HepG2 (cell line): ENCODE measurements at places on chromosomes 13 and 19.

DNA sequence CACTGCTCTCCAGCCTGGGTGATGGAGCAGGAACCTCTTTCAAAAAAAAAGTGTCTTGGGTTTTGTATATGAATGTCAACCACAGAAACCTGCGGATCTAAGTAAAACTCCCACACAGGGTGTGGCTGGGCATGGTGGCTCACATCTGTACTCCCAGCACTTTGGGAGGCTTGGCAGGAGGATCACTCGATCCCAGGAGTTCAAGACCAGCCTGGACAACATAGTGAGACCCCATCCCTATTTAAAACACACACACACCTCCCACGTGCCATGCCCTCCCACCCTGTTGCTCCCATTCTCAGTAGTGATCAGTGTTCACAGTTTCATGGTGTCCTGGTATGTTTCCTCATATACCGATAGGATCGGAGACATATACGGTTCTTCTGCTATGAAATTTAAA lies 9.2 kb downstream of the TMED1 start:
- no peak for DNase-seq
- H3K27me3 ChIP-seq = no peaks in the 10 kb centered on the region
- H3K36me3 ChIP-seq = peaks cover 46% of the 10 kb centered on the region
- no peak overlapping the region for H3K4me3 ChIP-seq
- H3K27ac ChIP-seq = no peak overlapping the region

GRCh38 chr13:42071672-42072419 lies 23.4 kb downstream of the DGKH start:
- no peaks in the 10 kb centered on the region for H3K36me3 ChIP-seq
- no peak overlapping the region for H3K27ac ChIP-seq
- no peak overlapping the region for H3K4me3 ChIP-seq
- no peaks in the 10 kb centered on the region for H3K27me3 ChIP-seq

DNA sequence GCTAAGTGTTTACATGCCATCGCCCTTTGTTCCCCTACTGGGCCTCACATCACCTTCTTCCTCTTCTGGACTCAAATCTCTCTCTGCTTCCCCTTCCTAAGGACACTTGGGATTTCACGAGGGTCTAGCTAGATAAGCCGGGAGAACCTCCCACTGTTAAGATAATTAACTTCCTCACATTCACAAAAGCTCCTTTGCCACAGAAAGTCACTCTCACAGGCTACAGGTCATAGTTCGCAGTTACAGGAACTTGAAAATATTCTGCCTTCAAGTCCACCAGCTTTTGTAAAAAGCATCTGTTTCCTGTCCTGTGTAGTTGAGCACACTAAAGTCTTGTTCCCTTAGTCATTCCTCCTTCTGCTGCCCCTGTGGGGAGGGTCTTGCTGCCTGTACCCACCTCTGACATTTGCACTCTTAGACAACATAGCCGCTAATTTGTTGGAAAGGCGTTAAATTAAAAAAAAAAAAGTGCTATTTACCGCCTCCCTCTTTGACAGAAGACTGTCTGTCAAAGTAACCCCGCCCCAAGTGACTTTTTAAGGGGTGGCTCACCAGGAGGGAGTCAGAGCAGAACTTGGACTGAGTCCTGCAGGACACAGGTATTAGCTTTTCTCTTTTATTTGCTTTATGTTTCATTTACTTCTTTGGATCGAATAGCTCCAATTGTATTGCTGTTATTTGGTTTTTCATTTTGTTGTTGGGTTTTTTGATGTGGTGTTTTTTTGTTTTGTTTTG lies 26.8 kb upstream of the CEACAM21 start:
- no peak overlapping the region for H3K27ac ChIP-seq
- H3K36me3 ChIP-seq = no peaks in the 10 kb centered on the region
- H3K4me1 ChIP-seq = peaks cover 9% of the 10 kb centered on the region
- DNase-seq = no peak
- no peak overlapping the region for H3K4me3 ChIP-seq

DNA sequence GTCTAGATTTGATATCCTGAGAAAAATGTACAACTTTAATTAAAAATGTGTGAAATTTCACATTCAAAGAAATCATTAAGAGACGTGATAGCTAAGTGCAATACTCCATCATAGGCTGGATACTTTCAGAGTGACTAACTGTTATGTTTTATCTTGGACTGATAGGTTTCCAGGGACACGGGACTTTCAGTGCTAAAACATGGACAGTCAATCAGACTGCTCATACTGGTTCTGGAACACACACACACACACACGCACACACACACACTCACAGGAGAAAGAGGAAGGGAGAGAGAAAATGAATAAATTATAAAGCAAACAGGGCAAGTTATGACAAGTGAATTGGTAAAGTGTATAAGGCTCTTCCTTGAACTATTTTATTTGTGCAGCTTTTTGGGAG lies 955.9 kb downstream of the SLITRK5 start:
- DNase-seq = no peak
- H3K36me3 ChIP-seq = no peaks in the 10 kb centered on the region
- H3K4me3 ChIP-seq = no peak overlapping the region

GRCh38 chr19:44947041-44947581 lies 1.3 kb downstream of the APOC2 start:
- peaks cover 84% of the 10 kb centered on the region for H3K4me1 ChIP-seq
- peak overlapping the region; percentile 86 for H3K4me3 ChIP-seq
- peak overlapping the region; percentile 89 for H3K27ac ChIP-seq
- DNase-seq = no peak
- peaks cover 7% of the 10 kb centered on the region for H3K36me3 ChIP-seq
- H3K27me3 ChIP-seq = no peaks in the 10 kb centered on the region

- H3K4me1 ChIP-seq = peaks cover 22% of the 10 kb centered on the region
- peak overlapping the region; percentile 97 for H3K4me3 ChIP-seq
- peak overlapping the region; percentile 93 for H3K27ac ChIP-seq
These were observed 659 bp downstream of the GNA11 start for GRCh38 chr19:3094601-3095440.

- H3K4me3 ChIP-seq = no peak overlapping the region
- no peaks in the 10 kb centered on the region for H3K27me3 ChIP-seq
- DNase-seq = no peak
- no peak overlapping the region for H3K27ac ChIP-seq
These were observed 16.0 kb downstream of the UPF1 start for GRCh38 chr19:18847549-18848463.

DNA sequence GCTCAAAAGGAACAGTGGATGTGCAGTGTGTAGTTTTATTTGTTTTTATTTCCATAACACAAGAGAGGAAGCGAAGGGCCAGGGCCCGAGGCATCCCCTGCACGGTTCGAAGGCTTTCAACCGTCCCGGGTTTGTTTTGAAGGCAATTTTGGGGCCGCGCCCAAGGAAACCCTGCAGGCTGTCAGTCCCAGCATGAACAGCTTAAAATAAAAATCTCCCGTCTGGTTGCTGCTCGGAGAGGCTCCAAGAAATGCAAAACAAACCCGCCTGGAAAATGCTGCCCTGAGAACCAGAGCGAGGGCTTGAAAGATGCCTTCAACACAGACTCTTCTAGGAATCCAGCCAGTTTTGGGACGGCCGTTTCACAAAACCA lies 16.0 kb downstream of the LSM4 start:
- no peak for DNase-seq
- H3K4me3 ChIP-seq = no peak overlapping the region
- H3K27me3 ChIP-seq = no peaks in the 10 kb centered on the region
- peak overlapping the region; percentile 23 for H3K27ac ChIP-seq

DNA sequence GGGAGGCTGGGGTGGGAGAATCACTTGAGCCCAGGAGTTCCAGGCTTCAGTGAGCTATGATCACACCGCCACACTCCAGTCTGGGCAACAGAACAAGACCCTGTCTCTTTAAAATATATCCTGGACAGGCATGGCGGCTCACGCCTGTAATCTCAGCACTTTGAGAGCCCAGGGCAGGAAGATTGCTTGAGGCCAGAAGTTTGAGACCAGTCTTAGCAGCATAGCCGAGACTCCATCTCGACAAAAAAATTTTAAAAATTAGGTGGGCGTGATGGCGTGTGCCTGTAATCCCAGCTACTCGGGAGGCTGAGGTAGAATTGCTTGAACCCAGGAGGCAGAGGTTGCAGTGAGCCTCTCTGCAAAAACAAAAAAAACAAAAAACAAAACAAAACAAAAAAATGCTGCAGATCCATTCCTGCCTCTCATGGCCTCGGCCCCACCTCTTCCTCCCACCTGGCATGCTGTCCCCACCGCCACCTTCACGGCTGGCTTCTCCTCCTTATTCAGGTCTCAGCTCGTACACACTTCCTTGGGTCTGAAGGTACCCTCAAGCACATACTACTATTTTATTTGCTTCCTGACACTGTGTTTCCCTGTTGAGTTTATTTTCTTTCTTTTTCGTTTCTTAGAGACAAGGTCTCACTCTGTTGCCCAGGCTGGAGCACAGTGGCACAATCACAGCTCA lies 5.3 kb downstream of the RFX1 start:
- H3K27ac ChIP-seq = no peak overlapping the region
- no peak for DNase-seq
- H3K4me3 ChIP-seq = no peak overlapping the region
- H3K27me3 ChIP-seq = no peaks in the 10 kb centered on the region
- H3K4me1 ChIP-seq = peaks cover 15% of the 10 kb centered on the region

DNA sequence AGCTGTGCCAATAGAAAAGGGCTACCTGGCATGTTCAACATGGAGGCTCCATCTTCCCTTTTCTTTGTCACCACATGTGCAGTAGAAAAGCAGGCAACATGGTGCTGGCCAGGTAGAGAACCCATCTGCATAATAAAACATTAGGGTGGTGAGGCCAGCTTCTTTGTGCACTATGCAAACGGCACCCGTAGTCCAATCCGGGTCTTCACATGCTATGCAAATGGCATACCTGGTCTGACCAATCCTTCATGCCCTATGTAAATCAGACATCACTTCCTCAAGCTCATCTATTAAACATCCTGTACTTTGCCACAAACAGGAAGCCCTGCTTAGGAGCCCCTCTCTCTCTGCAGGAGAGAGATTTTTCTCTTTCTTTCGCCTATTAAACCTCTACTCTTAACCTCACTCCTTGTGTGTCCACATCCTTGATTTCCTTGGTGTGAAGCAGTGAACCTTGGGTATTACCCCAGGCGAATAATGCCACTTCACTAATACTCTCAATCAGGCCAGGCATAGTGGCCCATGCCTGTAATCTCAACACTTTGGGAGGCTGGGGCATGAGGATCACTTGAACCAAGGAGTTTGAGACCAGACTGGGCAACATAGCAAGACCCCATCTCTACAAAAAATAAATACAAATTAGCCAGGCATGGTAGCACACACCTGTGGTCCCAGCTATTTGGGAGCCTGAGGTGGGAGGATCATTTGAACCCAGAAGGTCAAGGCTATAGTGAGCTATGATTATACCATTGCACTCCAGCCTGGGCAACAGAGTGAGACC lies 111.3 kb upstream of the MRI1 start:
- H3K27me3 ChIP-seq = peaks cover 3% of the 10 kb centered on the region; the same call in 1 of the 3 replicates
- no peak for DNase-seq
- H3K4me1 ChIP-seq = peaks cover 12% of the 10 kb centered on the region
- H3K4me3 ChIP-seq = no peak overlapping the region

DNA sequence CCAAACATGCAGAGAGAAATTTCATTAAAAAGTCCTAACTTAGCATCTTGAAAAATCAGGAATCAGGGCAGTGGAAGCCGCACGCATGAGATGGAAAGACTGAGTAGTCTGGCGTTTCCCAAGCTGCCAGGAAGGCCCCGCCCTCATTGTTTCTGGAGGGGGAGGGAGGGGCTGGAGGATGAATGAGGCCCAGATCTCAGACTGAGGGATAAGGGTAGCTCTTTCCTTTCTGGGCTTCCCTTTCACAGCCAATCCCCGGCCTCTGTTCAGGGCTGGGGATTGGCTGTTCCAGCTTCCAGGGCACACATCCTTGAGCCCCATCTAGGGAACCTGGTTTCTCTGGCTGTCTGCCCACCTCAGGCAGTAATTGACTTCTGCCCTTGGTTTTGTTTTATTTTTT lies 7.3 kb downstream of the C19orf53 start:
- H3K27ac ChIP-seq = no peak overlapping the region
- peaks cover 36% of the 10 kb centered on the region for H3K4me1 ChIP-seq
- H3K36me3 ChIP-seq = peaks cover 21% of the 10 kb centered on the region
- no peak overlapping the region for H3K4me3 ChIP-seq

DNA sequence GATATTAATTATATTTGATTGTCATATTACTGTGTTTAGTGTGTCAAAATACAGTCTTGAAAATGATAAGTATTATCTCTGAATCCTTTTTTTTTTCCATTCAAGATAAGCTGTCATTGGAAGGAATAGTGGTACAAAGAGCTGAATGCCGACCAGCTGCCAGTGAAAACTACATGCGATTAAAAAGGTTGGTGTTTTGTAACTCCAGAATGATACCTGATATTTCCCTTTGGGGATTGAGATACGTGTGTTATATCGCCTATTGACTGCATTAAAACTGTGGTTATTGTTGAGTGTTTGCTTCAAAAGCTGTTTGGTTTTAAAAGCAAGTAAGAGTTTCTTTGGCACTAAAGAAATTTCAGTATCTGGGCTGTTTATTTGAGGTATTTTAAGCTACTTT lies 6.5 kb upstream of the KCTD4 start:
- peaks cover 19% of the 10 kb centered on the region; the same call in 1 of the 3 replicates for H3K36me3 ChIP-seq
- no peaks in the 10 kb centered on the region for H3K27me3 ChIP-seq
- H3K4me1 ChIP-seq = no peaks in the 10 kb centered on the region
- H3K27ac ChIP-seq = no peak overlapping the region

- H3K4me3 ChIP-seq = no peak overlapping the region
- no peaks in the 10 kb centered on the region for H3K36me3 ChIP-seq
- no peak for DNase-seq
- no peak overlapping the region for H3K27ac ChIP-seq
These were observed 197.0 kb downstream of the COL4A1 start for GRCh38 chr13:110109910-110110309.

GRCh38 chr19:38849860-38850435 lies at the start of gene HNRNPL:
HNRNPL (minus strand) TSS chr19:38849986; CDS start chr19:38849966, 20 bp downstream.
- DNase-seq = peak; percentile 100
- peak within 1 kb of the TSS; percentile 96 for H3K27ac ChIP-seq
- H3K36me3 ChIP-seq = peaks cover 19% of the 10 kb centered on the region
- peaks cover 64% of the 10 kb centered on the region for H3K4me1 ChIP-seq
- no peaks in the 10 kb centered on the region; the same call in 2 of the 3 replicates for H3K27me3 ChIP-seq

- no peaks in the 10 kb centered on the region; the same call in 1 of the 2 replicates for H3K27me3 ChIP-seq
- no peak overlapping the region for H3K4me3 ChIP-seq
- no peak overlapping the region for H3K27ac ChIP-seq
- no peak for DNase-seq
- H3K36me3 ChIP-seq = no peaks in the 10 kb centered on the region
These were observed 76.0 kb upstream of the GPR12 start for GRCh38 chr13:26836626-26837025.

DNA sequence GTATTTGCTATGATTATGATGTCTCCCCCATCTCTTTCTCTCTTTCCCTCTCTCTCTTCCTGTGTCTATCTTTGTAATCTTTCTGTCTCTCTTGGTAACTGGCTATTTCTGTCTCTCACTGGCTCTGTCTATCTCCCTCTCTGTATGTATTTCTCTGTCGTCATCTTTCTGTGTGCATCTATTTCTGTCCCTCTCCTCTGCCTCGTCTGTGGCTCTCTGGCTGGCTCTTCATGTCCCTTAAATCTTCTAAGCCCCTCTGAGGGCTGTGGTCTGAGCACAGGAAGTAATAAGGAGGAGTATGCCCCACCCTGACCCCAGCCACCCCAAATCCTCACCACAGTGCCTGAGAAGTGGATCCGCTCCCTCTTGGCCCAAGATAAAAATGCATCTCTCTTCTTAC lies 104.4 kb downstream of the DNAJC15 start:
- DNase-seq = no peak
- H3K36me3 ChIP-seq = no peaks in the 10 kb centered on the region
- H3K4me3 ChIP-seq = no peak overlapping the region

GRCh38 chr13:101058841-101059240 lies 357.5 kb downstream of the NALCN start:
- H3K36me3 ChIP-seq = no peaks in the 10 kb centered on the region
- H3K27ac ChIP-seq = no peak overlapping the region
- no peak for DNase-seq
- no peaks in the 10 kb centered on the region for H3K4me1 ChIP-seq
- no peak overlapping the region for H3K4me3 ChIP-seq

- H3K27me3 ChIP-seq = no peaks in the 10 kb centered on the region
- H3K27ac ChIP-seq = no peak overlapping the region
- no peak overlapping the region for H3K4me3 ChIP-seq
- no peaks in the 10 kb centered on the region for H3K4me1 ChIP-seq
- no peaks in the 10 kb centered on the region for H3K36me3 ChIP-seq
These were observed 42.4 kb downstream of the UQCRFS1 start for GRCh38 chr19:29170554-29170953.
